Activated CD4-positive, CD25-positive, alpha-beta regulatory T cell treated with anti-CD3 and anti-CD28 coated beads, Interleukin-2, amount 50 U/mL, for 24 hours (primary cell): ENCODE measurements at places on chromosomes 5 and 9.

GRCh38 chr5:72760259-72760658 lies 56.2 kb upstream of the TNPO1 start:
- no peak for ATAC-seq

GRCh38 chr5:157109744-157110143 lies 900 bp upstream of the HAVCR2 start:
- peak; percentile 44 for ATAC-seq

GRCh38 chr9:92133949-92134604 lies 18.9 kb upstream of the SPTLC1 start:
- peak; percentile 74 for ATAC-seq

GRCh38 chr5:101346447-101346846 lies 443.4 kb upstream of the ST8SIA4 start:
- ATAC-seq = no peak

GRCh38 chr9:134671341-134672113 lies 29.9 kb downstream of the COL5A1 start:
- ATAC-seq = no peak

DNA sequence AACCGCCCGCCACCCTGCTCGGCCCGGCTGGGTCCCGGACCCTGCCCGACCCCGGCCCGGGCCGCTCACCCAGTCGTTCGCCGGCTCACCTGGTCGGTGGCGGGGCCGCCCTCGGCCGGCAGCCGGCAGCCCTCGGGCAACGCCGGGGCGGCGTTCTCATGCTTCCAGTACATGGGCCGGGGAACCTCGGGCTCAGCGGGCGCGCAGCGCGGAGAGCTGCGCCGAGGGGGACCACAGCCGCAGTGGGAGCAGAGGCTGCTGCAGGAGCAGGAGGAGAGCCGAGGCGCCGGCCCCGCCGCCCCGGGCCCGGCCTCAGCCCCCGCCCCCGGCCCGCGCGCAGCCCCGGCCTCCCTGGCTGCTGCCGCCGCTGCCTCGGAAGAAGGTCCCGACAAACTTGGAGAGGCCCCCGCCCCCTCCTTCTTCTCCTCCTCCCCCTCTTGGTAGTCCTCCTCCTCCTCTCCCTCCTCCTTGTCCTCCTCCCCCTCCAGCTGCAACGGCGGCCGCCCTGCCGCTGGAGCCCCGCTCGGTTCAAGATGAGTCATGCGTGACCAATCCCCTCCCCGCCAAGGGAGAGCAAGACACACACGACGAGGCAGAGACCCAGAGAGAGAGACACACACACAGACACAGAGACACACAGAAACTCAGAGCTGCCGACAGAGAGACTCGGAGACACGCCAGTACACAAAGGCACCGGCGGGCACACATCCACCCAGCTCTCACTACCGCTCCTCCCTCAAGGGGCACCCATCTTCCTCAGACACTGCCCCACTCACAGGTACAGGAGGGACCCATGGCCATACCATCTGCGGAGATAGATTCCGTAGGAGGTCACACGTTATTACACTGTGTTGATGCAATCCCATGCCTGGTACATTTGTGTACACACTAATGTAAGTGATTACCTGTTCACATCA lies at the start of gene LHX6:
Gene LHX6 (minus strand): TSS at position 390 of the 917 bp plus-strand sequence. CDS start 217 bp downstream, at position 173.
- ATAC-seq = no peak

- peak; percentile 65 for ATAC-seq
Measured at GRCh38 chr5:53095931-53096525, 13.5 kb downstream of the MOCS2 start.

- ATAC-seq = no peak
Measured at GRCh38 chr9:106438928-106439327, 424.0 kb upstream of the ZNF462 start.

DNA sequence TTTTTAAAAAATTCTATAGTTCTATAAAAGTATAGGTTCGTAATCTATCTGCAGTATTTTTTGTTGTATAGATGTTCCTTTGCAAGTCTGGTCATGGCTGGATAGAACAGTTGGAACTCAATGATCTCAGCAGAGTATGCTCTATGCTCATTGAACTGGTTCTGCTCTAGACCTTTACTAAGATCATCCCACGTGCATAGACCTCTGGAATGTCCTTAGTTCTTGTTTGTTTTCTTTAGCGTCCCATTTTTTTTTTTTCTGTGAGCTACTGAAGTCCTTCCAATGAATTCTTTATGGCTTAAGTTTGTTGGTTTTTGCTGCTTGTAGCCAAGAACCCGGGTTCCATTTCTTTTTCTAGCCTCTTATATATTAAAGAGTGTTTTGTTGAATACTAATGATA lies 3.5 kb downstream of the TMEM38B start:
- no peak for ATAC-seq

DNA sequence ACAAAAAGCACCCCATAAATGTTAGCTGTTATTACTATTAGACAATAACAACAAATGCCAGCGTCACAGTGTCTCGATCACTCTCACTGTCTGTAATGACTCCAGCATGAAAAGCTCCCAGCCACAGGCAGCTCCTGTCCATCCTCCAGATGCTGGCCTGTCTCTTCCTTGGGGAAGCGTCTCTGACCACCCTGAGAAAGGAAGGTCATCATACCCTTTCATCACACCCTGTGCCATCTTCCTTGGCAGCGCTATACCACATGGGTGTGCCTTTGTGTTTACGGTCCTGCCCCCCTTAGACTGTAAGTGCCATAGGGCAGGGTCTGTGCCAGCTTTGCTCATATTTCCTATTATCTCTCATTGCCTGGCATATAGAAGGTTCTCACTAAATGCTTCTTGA lies 90.6 kb downstream of the PRRT1B start:
- no peak for ATAC-seq

DNA sequence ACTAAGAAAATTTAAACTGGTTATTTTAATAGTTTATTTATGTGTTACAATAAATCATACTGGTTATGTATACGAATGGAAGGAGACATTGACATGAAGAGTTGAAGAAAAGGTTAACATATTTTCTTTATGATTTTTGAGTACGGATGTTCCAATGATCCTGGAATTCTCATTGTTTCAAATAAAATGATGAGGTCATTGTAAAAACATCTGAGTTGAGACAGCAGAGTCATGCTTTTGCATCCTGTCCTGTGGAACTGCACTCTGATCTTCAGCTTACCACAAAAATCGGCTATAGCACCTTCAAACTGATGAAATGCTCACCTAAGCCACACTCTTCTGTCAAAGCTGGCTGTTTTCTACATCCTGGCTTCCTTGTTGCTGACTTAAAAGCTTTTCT lies 67.8 kb downstream of the PTCD2 start:
- ATAC-seq = no peak

GRCh38 chr5:4095918-4096630 lies 500.4 kb downstream of the IRX1 start:
- ATAC-seq = no peak

DNA sequence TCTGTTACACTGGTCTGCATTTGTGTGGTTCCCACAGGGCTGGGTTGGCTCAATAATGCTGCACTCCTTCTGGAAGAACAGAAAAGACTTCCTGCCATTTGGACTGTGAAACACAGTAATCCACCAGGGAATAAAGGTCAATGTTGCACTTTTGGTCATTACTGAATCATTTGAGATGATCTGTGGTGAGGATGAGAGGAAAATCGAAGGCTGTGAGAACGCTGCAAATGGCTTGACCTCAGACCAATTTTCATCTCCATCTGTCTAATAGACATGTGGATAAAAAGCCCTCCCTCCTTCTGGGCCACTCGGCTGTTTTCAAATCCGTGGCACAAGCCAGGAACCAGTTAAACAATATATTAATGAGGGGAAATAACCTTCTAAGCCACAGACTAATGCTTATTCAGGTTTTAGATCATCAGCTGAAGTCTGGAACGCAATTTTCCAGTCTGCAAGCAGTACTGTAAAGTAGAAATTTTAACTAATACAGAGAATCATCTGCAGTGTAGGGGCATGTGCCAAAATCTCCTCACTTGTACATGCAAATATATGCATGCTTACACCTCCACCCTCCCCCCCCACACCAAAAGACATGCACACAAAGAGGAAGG lies 20.2 kb downstream of the TLE1 start:
- no peak for ATAC-seq

DNA sequence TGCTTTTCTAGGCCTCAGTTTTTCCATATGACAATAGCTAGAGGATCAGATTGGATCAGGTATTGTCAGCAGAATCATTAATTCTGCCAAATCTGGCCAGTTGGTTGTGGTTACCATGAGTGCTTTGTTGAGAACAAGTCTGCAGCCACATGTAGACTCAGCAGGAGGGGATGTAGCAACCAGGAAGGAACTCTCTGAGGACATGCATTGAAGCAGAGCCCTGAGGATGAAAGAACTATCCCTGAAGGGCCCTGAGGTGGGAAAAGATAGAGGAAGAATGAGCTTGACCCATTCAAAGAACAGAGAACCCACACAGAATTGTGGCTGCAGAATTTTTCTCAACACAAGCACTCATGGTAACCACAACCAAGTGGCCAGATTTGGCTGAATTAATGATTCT lies 60.1 kb upstream of the AFAP1L1 start:
- ATAC-seq = no peak

DNA sequence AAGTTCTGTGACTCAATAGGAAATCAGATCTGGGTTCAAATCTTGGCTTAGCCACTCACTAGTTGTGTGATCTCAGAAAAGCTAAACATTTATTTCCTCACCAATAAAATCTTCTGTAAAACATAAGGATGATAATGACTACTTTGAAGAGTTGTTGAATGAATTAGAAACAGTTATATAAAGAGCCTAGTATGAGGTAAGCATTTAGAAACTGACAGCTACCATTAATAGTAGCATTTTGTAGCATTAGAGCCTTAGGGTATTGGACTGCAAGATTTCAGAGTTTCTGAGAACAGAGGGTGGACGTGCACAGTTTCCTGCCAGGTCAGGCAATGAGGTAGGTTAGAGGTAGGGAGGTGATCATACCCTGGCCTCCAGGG lies 293.2 kb downstream of the CWC27 start:
- ATAC-seq = no peak

- peak; percentile 24 for ATAC-seq
Measured at GRCh38 chr9:128061275-128061960, 5.7 kb downstream of the NAIF1 start.

DNA sequence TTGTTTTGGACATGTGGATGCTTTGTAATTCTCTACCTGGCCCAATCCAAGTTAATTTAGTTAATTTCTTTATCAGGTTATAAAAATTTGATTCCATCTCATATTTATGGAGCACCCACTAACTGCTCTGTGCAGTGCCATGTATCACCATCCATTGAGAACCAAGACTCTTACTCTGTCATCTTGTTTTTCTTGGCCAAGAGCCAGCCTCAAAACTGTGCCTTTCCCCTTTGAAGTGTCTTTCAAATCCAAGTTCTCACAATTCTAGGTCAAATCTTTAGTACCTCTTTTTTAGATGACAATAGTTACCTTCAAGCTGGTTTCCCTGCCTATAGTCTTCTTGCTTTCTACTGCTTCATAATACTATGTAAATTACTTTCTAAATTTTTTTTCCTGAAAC lies 3.2 kb downstream of the COMMD10 start:
- no peak for ATAC-seq

- ATAC-seq = no peak
Measured at GRCh38 chr9:133971121-133971951, 20.8 kb downstream of the VAV2 start.

- no peak for ATAC-seq
Measured at GRCh38 chr9:117464941-117465616, 50.2 kb upstream of the ASTN2 start.

DNA sequence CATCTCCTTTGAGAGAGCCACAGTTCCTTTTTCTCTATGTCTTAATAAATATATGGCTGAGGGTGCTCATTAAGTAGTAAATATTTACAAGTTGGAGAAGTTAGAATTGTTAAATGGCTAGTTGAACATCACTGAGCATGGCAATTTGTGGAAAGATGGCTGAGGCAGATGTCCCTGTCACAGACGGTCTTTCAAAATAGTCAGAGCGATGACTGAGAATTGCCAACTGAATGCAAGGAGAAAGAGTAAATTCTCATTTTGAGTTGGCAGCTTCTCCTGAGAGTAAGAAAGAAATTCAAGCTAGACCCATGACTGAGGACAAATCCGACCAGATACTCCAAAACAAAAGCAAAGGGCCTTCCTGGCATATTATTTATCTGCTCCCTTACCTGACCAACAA lies 617.9 kb downstream of the KCTD16 start:
- ATAC-seq = no peak

DNA sequence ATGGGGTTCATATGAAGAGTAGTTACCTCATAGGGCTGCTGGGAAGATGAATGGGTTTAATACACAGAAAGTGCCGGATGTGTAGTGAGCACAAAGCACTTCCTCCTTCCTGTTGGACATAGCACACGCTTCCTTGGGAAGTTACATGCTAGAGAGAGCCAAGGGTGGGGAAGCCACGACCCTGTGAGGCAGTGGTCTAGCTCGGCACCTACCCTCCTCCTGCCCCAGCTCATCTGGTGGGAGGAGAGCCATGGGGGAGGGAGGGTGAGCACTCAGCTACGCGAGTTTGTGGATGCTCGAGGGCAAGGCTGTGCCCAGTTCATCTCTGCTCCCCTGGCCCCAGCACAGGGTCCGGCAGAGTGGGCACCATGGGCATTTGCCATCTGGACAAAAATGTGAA lies 43.6 kb upstream of the NEK6 start:
- ATAC-seq = no peak

GRCh38 chr9:135018306-135018915 lies 69.1 kb upstream of the OLFM1 start:
- ATAC-seq = no peak

GRCh38 chr9:21677387-21677786 lies 125.0 kb upstream of the MTAP start:
- no peak for ATAC-seq

DNA sequence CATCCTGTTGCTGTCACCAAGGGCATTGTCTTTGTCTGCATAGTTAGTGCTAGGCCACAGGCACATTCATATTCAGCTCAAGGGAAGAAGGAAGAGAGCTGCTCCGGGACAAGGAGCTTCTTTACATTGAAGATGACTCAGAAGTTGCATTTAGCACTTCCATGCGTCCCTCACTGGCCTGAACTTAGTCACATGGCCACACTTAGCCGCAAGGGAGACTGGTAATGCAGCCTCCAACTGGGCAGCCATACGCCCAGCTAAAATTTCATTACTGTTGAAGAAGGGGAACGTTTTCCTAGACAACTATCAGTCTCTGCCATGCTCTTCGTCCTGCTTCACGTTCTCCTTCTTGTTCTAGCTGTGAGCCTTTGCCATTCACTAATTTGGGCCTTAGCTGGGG lies 20.0 kb downstream of the ACTL7B start:
- no peak for ATAC-seq

DNA sequence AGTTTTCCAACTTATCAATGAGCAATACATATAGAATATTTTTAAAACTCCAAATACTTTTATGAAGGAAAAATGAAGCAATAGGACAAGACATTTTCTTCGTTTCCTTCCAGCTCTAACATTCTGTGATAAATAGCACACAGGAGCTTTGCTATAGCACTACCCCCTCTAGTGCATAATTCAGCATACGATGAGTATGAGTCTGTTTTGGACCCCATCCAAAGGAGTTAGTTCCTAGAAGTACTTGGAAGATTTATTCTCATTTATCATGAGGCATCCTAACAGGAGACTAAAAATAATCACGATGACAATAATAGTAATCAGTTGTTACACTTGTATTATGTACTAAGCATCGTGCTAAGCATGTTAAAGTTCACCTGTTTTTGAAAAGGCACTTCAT lies 1061.3 kb upstream of the DMAC1 start:
- ATAC-seq = no peak

- ATAC-seq = no peak
Measured at GRCh38 chr5:12795333-12795663, 891.1 kb upstream of the CTNND2 start.
